ENCODE measurements at places on chromosomes 12 and 14. TPM values are rescaled to one million over a fixed set of nuclear protein-coding genes. Genes with fewer than 3 reads are reported as not detected.

ANO2 gene
- total RNA-seq = 29.7 TPM

GRCh38 chr12:77608271-77608824, 222.3 kb upstream of the NAV3 start:
- no peak for DNase-seq

GRCh38 chr12:54660320-54660962, 12.3 kb upstream of the DCD start:
- no peak for DNase-seq

ISM2 gene
- total RNA-seq = under 0.01 TPM

FRS2 gene
- 16.6 TPM for total RNA-seq

WDHD1 gene
- 5.9 TPM for total RNA-seq

PTPRB gene
- 113 TPM for total RNA-seq

- DNase-seq = peak; percentile 89
Measured at GRCh38 chr12:26378711-26379110, 183.3 kb downstream of the SSPN start.

IFI27 gene
- 54.5 TPM for total RNA-seq

DNA sequence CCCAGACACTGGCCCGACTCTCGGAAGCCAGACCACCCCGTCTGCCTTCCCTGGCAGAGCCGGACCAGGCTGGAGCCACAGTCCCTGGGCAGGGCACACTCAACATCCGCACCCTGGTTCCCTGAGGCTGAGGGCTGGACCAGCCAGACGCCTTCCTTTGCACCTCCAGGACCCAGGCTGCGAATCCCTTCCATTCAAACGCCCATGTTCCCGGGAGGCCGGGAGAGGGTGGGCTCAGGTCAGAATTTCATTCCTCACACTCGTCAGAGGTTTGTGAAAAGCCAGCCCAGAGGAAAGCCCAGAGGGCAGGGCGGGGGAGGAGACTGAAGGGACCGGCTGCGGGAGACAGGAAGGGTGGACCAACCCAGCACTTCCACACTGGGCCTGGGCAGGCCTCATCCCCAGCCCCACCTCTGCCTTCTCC, 58.7 kb downstream of the LRRC74A start:
- no peak for DNase-seq

- DNase-seq = peak; percentile 89
Measured at GRCh38 chr14:61438860-61439765, 117.7 kb downstream of the PRKCH start.

DNA sequence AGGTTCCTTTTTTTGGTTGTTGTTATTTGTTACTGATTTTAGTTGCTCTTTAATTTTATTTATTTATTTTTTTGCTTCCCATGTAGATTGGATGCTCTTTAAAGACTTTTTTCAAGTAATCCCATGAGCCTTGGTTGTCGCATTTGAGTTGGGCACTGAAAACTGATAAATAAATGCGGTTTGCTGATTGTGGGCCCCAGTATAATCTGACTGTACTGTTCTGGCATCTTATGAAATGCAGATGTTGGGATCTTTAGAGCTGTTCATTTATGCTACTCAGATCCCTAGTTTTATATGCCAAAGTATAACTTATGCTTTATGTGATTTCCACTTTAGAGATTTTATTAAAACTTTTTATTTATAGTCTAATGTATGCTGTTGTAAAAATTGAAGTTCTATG, 33.3 kb downstream of the WNK1 start:
- DNase-seq = no peak

DNA sequence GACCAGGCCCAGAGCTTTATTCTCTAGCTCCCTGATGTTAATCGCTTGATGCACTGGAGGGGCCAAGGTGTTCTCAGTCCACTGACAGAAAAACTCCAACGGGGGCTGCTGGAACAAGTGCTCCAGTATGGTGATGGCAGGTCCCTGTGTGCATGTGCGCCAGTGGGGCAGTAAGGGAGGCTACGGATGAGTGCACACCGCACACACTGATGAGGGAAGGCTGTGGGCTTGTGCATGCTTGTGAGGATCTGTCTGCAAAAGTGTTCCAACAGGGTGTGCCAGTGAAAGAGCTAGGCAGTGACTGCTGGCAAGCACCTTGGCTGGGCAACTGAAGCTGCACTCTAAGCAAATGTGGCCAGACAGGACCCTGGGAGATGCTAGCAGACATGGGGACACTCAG, 229.7 kb upstream of the FOXG1 start:
- DNase-seq = no peak

- no peak for DNase-seq
Measured at GRCh38 chr14:71183876-71184689, 276.8 kb downstream of the PCNX1 start.

CLEC12A gene
- not detected for total RNA-seq

DNA sequence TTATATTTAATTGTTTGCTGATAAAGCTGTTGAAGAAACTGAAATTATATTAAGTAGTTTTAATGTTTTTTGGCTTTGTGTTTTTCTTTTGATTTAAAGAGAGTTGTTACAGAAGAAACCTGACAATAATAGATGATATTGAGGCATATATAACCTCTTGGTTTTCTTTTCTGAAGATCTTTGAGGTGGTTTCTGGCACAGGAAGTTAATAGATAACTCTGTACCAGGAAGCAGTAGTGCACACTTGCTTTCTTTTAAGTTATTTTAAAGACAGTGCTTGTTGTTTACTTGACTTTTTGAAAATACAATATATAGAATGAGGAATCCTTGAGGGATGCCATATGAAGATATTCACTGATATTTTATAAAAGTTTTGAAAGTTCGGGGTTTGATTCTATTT, 209.0 kb upstream of the FBXO33 start:
- no peak for DNase-seq

AKAP5 gene
- total RNA-seq = 0.13 TPM

GRCh38 chr12:105670672-105671071, 340.2 kb downstream of the C12orf75 start:
- no peak for DNase-seq

DNA sequence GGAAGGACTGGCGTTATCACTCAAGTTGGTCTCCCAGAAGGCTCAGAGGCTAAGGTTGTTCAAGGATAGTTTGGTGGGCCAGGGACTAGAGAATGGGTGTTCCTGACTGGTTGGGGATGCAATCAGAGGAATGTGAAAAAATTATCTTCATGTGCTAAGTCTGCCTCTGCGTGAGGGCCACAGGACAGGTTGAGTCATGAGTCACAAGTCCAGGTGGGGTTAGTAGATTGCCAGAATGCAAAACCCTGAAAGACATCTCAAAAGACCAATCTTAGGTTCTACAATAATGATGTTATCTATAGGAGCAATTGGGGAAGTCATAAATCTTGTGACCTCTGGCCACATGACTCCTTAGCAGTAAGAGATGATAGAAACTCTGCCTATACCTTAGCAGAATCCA, 220.1 kb upstream of the EEA1 start:
- no peak for DNase-seq

DNA sequence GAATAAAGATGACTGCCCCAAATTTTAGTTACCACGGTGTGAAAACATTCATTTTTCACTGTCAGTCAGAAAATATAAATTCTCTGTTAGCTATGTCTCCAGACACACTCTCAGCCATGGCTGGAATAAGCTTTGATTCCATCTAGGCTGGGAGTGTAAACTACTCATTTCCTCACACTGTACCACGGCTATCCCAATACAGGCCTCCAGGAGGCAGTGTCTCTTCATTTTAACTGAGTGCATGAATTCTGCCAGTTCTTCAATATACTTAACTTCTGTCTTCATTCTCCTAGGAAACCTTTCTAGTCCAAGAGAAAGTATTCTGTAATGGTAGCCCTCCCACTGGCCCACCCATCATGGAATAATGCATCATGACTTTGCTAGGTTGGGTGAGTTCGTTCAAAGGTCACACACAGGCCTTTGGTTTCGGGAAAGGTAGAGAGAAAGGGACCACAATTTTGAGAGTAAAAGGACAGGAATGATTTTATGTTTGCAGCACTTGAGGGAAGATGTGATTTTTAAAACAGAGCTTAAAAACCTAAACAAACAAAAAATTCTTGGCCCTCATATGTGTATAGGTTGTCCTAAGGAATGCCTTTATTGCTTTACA, 381.1 kb downstream of the SEC23A start:
- peak; percentile 69 for DNase-seq

DNA sequence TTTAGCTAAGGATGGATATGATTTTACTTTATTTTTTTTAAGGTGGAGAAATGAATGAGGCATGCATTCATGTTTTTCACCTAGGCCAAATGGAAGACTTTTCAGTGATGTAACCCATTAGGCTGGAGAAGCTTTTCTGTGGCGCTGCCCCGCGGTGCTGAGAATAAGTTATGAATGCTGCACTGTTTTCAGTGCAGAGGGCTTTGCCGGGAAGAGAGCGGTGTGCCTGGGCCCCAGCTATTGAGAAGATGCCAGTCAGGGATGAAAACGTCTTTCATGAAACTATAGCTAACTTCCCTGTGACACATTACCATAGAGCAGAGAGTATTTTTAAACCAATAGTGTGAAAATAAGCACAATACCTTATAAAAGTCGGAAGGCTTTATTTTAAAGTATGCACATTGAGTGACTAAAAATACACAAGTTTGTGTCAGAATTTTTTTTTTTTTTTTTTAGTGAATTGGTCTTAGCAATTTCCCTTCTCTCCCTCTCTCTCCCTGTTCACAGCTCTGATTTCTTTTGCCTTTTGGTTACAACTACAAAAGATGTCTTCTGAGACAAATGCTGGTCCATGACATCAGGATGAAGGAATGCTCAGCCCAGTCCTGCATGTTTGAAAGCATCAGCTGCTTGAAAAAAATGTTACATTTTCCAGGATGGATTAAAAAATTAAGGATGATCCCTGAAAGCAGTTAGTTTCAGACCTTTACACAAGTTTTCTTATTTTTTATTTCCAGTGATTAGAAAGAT, 48.3 kb downstream of the NPAS3 start:
- DNase-seq = no peak

DPPA3 gene
- total RNA-seq = not detected

GRCh38 chr12:106113042-106113441, 25.7 kb downstream of the NUAK1 start:
- DNase-seq = no peak

GPRC5D gene
- not detected for total RNA-seq

DNA sequence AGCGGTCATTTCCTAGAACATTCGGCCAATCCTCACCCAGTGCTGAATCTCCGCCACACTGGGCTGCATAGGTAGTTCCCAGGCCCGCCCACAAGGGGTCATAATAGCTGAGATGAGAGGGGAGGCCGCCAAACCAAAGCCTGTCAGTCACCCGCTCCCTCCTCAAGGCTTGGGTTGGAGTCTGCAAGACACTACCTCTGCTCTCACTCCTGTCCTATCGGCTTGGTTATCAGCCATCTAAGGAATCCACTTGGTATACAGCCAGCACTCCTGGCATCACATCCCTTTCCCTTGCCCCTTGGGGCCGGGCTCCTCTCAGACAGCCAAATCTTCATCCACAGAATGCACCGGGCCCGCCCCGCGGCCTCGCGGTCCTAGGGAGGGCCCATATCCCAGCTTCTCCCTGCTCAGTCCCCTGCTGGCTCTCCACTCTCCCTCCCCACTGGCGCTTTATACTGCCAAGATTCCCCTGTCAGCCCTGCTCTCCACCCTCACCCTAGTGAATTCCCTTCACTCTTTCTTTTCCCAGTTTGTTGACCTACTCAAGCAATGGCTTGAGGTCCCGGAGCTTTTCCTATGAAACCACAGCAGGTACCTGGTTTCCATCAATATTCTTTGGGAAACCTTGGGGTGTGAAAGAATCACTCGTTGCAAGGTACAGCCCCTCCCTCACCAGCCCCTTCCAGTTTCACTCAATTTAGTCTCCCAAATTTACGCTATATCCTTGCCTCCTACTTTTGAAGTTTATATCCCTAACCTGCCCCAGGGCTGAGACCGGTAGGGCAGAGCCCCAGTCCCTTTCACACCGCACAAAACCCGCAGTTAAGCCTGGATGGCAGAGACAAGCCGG, 1.4 kb downstream of the IFFO1 start:
- DNase-seq = peak; percentile 81

DNA sequence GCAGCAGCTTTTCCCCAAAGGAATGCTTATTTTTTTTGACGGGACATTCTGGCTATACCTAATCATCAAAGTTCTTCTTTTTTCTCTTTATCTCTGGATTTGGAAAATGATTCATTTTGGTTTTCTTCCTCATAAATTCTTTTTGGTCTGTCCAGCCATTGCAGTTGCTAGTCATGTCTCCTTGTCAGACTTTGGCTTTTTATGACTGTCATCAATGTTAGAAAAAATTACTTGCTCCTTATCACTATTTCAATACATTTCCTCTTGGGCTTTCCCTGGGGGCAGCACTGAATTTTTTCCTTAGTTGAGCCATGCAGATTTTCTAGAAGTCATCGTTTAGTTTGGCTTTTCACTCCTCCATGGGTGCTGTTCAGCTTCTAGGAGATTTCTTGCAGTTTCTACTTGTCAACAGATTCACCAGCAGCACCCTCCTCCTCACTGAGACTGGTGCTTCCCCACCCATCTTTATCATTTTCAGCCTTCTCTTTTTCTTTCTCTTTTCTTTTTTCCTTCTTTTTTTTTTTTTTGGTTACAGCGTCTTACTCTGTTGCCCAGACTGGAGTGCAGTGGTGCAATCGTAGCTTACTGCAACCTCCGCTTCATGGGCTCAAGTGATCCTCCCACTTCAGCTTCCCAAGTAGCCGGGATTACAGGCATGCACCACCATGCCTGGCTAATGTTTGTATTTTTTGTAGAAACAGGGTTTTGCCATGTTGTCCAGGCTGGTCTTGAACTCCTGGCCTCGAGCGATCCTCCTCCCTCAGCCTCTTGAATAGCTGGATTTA, 5.2 kb downstream of the ADIPOR2 start:
- no peak for DNase-seq

DNA sequence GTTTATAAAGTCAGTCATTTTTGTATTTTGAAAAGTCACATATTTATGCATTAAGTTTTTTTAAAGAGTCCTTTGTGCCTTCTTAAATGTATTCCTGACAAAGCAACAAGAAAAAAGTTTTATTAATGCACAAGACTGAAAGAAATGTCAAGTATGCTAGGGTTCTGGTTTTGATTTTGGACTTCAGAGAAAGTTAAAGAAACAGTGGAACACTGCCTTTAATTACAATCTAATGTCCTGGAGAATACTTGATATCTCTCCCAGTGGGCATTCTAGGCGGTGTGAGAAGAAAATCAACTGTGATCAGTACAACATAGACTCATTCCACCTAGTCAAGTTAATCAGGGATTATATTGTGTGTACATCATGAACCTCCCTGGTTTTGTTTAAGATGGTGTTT, 49.9 kb downstream of the PRICKLE1 start:
- DNase-seq = no peak

- no peak for DNase-seq
Measured at GRCh38 chr14:99560922-99561683, 42.9 kb downstream of the CCDC85C start.

TSPAN19 gene
- 0.13 TPM for total RNA-seq

KRT2 gene
- not detected for total RNA-seq

DNA sequence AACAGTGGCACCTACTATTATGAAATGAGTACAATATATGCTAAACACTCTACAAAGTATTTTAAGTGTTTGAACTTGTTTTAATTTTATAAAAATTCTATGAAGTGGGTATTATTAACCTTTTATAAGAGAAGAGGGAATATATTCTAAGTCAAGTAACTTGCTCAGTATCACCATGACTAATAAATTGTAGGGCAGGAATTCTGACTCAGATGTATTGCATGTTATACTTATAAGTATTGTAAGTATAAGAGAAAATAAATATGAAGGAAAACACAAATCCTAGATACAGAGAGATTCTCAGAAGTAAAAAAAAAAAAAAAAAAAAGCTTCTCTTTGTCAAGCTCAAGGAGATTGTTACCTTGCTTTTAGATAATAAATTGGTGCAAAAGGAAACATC, 893.2 kb downstream of the SLC16A7 start:
- DNase-seq = no peak

ADAM20 gene
- total RNA-seq = 0.13 TPM

Measured in dermis microvascular lymphatic vessel endothelial cell (primary cell).